ENCODE measurements at places on chromosomes 4 and X.

DNA sequence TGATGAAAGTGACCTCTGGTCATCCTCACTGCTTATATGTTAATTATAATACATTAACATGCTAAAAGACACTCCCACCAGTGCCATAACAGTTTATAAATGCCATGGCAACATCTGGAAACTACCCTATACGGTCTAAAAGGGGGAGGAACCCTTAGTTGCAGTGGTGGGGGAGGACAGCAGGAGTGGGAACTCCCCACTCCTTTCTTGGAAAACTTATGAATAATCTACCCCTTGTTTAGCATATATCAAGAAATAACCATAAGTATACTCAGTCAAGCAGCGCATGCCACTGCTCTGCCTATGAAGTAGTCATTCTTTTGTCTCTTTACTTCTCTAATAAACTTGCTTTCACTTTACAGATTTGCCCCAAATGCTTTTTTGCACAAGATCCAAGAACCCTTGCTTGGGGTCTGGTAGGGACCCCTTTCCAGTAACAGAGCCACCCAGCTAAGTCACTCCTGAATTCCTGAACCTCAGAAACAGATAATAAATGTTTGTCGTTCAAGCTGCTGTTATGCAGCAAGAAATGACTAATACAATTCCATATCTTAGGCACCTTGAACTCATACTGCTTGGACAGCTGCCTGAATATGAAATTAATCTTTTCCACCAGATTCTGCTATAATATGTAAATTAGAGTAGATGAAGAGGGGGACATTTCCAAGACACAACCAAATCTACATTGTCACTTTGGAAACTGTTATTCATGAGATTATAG, 14.4 kb upstream of the REPS2 start:
- no peak for DNase-seq

GRCh38 chr4:790466-790820, 35.5 kb downstream of the CPLX1 start:
- DNase-seq, result no peak

GRCh38 chrX:140524556-140524955, 19.7 kb upstream of the SOX3 start:
- no peak for DNase-seq

DNA sequence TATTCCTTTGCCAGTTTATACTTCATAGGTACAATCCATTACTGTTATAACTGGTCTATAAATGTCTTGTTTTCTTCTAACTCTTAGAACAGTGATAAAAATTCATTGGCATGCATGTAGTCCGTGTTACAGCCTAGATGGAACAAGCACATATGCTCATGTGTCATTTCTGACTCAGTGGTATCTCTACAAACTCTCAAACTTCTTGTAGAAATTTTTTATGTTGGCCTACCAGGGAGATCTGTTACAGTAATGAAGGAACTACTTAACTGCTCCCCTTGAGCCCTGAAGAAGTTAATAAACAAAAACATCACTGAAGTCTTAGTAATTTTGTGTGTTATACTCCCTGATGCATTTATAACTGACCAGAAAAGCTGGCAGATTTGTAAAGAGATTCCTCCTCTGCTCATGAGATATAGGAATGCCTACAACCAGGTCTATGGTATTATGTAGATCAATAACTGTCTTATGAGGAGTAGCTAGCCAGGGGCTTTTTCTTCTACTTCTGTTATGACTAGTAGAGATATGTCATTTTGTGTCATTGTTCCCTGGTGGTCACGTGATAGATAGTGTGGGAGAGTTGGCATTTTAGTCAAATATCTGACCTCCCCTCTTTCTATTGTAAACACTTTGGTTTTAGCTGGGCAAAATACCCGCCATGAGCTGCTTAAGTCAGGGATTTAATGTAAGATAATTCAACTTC, 53.7 kb upstream of the FAAH2 start:
- no peak for DNase-seq

- no peak for DNase-seq
Measured at GRCh38 chrX:119130911-119131310, 3.3 kb upstream of the KIAA1210 start.

DNA sequence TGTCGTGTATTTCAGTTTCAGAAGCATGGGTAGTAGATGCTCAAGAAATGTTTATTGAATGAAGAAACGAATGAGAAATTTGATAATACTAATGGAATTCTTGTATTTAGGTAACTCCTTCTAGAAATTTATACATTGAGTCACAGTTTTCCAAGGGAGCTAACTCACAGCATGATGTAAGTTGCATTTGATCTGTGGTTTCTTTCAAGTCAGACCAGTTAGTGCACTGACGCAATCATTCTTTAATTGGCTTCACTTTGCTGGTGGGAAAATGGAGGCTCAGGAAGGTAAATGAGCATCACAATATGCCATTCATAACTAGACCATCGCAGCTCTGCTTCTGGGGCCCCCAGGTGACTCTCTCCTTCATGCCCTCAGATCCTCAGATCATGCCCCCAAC, 17.3 kb upstream of the CWH43 start:
- DNase-seq, result no peak

- DNase-seq, result no peak
Measured at GRCh38 chr4:2725380-2725779, 30.8 kb downstream of the TNIP2 start.

DNA sequence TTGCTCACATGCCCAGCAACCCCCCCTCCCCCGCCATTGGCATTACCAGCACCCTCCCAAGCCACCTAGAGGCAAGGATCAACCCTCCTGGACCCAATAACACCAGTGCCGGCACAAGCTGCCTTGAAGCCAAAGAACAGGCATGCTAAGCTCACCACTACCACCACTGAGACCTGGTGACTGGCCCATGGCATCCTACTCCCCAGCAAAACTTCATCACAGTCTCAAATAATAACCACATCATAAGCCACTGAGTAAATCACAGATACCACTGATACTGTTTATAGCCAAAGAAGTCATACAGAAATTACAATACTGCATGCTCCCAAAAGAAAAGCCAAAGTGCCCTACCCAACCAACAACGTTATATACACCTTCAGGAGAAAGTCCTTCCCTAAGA, 73.6 kb upstream of the RPL34 start:
- DNase-seq, result no peak

- DNase-seq, result no peak
Measured at GRCh38 chr4:83219344-83220331, 65.0 kb downstream of the COQ2 start.

GRCh38 chr4:185212581-185212980, 3.2 kb downstream of the SNX25 start:
- DNase-seq, result no peak

DNA sequence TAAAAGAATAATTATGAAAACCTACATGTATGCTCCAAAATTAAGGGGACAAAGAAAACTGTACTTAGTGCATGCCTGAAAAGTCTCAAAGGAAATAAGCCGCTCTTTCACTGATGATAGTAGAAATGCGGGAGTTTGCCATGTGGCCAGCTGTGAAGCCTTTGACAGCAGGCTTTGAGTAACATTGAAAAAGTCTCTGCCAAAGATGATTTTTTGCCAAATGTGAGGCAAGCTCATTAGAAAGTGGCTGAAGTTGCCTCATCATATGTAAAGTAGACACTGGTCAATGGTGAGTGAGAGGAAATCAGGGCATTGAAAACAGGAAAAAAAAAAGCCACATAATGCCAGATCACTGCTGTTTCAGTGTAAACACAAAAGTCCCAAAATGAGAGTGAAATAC, 2360.1 kb downstream of the PCDH7 start:
- no peak for DNase-seq

GRCh38 chr4:180060159-180060889, 2182.9 kb upstream of the TENM3 start:
- no peak for DNase-seq

GRCh38 chr4:168449719-168450452, 30.4 kb downstream of the DDX60L start:
- no peak for DNase-seq

DNA sequence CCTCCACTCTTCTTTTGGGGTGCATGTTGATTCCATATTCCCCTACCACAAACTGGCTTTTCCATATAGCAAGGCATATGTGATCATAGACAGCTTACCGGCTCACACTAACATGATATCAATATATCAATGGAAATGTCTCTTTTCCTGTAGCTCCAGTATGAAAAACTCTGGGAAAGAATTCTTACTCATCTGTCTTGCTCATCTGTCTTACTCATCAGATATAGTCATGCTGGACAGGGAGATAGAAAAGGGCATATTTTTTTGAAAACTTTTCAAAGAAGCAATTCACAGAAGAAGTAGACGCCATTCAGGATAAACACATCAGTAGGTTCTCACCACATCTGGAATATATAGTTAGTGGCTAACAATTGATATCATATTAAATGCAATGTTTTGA, 794.7 kb downstream of the RAB28 start:
- no peak for DNase-seq

- DNase-seq, result no peak
Measured at GRCh38 chr4:88040707-88041106, 33.3 kb downstream of the PKD2 start.

GRCh38 chr4:137946453-137947174, 295.5 kb downstream of the SLC7A11 start:
- no peak for DNase-seq

- no peak for DNase-seq
Measured at GRCh38 chrX:136211766-136212556, 39.2 kb downstream of the MAP7D3 start.

- DNase-seq, result no peak
Measured at GRCh38 chr4:156505341-156505955, 466.2 kb downstream of the PDGFC start.

DNA sequence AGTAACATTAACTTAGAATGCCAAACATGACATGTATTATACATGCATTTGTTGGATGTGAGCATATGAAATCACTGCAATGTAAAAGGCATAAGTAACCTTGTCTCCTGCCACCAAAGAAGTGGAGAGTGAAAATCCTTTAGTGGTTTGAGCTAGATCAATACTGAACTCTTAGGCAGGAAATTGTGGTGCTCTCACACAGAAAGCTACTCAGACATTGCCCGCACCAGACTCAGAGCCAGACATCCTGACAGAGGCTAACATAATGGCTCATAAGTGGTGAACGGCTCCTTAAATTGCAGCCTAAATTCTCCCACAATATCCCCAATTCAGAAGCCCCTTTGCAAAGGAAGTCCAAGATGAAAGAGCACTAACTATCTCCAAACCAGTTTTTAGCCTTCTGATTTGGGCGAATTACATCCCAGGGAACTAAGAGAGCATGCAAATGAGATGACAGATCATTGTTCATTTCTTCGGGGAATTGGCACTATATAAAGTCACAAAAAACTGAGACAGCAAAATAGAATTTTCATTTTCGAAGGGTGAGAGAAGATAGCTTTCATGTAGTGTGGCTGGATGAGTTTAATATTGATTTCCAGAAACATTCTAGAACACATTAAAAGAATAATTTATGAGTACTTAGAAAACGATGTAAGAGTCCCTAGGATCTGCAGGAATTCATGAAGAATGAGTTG, 233.6 kb upstream of the RPS6KA3 start:
- DNase-seq, result no peak

GRCh38 chr4:41160856-41161255, 53.5 kb downstream of the APBB2 start:
- DNase-seq, result no peak

- no peak for DNase-seq
Measured at GRCh38 chr4:173014113-173014558, 154.5 kb upstream of the GALNT7 start.

DNA sequence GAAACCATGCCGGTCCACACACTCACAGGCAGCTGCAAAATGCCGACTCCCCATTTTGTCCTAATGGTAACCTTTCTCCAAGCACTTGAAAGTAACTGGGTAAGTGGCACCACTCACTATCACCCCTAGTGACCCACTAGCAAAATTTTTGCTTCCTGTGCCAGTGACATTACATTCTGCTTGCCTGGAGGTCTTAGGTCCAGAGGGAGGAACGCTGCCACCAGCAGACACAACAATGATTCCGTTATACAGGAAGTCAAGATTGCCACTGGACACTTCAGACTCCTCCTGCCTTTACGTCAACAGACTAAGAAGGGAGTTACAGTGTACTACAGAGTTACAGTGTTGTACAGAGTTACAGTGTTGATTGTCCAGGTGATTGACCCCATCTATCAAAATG, 11.8 kb upstream of the TMEM192 start:
- no peak for DNase-seq

GRCh38 chrX:53223068-53223693, 1.8 kb downstream of the KDM5C start:
- DNase-seq, result no peak

DNA sequence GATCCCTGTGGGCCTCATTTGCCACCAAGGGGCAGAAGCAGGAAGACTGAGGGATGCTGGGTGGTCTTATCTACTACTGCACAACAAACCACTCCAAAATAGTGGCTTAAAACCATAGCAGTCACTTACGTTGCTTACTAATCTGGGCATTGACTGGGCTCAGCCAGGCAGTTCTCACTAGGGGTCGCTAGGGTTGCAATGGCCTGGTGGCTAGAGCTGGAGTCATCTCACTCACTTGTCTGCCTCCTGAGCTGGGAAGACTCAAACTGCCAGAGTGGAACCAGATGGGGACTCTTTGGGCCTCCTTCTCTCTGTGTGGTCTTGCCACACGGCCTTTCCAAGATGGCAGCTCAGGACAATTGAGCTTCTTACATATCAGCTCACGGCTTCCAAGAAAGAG, 216.3 kb upstream of the BCOR start:
- DNase-seq, result no peak

GRCh38 chr4:56134266-56134665, 185.5 kb downstream of the CEP135 start:
- no peak for DNase-seq

DNA sequence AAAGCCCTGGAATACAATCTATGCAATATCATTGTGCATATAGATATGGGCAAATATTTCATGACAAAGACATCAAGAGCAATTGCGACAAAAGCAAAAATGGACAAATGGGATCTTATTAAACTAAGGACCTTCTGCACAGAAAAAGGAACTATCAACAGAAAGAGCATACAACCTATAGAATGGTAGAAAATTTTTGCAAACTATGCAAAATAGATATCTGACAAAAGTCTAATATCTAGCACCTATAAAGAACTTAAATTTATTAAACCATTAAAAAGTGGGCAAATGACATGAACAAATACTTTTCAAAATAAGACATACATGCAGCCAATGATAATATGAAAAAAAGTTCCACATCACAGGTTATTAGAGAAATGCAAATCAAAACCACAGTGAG, 312.9 kb downstream of the GLUD2 start:
- no peak for DNase-seq

DNA sequence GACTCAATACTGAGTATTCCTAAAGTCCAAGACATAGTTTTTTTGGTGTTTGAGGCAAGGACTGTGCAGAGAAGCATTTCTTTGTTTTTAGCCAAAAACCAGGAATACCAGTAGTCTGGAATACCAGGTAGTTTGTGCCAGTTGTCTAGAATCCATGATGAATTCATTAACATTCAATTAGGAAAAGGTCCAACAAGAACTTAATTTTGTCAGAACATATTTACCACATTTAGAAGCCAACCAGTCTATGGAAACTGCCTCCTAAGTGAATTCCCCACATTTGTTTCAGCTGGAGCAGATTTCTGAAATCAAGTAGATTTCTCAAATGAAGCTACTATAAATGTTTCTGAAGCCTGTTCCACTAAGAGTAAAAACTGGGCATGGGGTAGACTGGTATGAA, 1584.8 kb upstream of the ADGRL3 start:
- DNase-seq, result no peak
